ENCODE measurements at places on chromosomes 2 and 18.
A peak's percentile ranks its signal among the peaks of the same experiment; 100 is the strongest.

- no peak for DNase-seq
Observed at GRCh38 chr18:63460414-63460813, 16.3 kb upstream of the SERPINB5 start.

- DNase-seq, result no peak
Observed at GRCh38 chr18:28588884-28589549, 412.1 kb upstream of the CDH2 start.

- DNase-seq, result no peak
Observed at GRCh38 chr2:133489641-133490410, 78.4 kb downstream of the NCKAP5 start.

DNA sequence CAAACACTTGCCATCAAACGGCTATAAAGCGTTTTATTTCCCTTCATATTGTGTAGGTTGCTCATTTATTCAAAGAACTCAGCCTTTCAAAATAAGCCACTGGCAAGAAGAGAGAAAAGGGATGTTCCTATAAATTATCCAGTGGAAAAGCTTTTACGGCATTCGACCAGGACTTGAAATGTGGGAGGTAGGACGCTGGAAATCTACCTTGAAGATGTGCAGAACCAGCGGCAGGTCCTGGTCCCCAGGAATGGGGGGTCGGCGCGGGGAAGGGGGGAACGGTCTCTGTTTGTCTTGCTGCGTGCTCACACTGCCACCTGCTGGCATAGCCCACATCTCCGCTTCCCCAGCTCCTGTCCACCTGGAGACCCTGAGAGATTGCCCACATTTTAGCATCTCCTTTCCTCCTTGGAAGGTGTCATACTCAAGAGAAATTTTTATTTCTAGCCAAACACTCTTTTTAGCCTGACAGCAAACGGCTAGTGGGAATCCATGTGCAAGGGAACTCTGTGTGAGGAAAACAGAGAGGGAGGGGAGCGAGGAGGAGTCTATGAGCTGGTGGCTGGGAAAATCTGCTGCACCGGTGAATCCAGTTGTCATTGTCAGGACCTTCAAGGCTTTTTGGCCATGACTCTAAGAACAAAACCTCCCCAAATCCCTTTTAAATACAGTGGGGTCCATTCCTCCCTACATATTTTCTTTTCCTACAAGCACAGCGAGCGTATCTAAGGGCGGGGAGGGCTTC is 349.0 kb upstream of the PKDCC start:
- no peak for DNase-seq

- DNase-seq, result no peak
Observed at GRCh38 chr2:238728330-238729260, 119.3 kb upstream of the TWIST2 start.

GRCh38 chr18:27010784-27011183 is 145.3 kb upstream of the AQP4 start:
- no peak for DNase-seq

GRCh38 chr2:158953926-158954763 is 14.3 kb upstream of the TANC1 start:
- DNase-seq, result peak; percentile 13

GRCh38 chr2:53091183-53091582 is 676.4 kb upstream of the CHAC2 start:
- no peak for DNase-seq

DNA sequence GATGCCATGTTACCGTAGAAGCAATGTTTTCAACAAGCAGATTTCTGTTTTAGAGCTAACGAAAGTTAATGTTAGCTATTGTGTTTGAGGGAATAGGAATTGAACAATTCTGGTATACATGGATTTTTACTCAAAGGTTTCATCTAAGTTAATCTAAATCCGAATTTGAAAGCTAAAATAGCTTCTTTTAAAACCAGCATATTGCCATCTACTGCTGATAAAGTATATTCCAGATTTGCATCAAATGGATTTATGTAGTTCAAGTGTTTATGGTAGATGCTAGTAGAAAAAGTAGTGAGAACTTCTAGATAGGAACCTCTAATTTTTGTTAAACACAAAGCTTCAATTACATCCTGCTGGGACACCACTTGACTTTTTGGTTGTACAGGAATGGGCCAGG is 1569.5 kb upstream of the NXPH2 start:
- no peak for DNase-seq

DNA sequence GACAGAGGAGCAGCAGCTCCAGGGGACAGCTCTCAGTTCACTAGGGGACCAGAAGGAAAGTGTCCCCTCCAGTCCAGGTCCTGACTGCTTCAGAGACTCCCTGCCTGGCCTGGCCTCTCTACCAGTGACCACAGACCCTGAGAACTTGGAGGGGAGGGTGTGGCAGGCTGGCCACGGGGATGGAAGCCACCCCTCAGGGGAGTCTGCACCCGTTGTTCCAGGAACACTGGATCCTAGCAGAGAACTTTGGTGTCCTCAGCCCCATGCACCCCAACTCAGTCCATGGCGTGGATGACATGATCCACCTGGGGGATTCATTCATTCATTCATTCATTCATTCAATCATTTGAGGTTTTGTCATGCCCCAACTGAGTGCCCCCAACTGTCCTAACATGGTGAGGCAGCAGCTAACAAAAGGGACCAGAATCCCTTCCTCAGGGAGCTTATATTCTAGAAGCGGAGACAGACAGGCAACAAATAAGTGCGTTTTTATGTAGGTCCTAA is 31.9 kb downstream of the MYO7B start:
- no peak for DNase-seq

DNA sequence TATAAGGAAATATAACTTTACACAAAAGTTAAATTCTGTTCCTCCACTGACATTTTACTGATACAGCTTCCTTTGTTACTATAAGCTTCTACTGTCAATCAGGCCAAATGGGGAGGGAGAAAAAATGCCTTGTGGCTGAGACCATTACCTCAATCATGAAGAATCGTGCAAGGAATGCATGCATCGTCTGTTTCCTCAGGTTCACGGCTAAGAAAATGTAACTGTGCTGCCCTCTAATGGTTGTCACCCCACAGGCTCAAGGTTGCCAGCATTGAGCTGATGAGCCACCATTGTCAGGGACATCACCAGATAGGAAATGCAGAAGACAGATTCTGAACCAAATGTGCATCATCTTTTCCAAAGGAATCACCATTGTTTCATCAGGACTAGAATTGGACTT is 426.9 kb downstream of the CDH2 start:
- DNase-seq, result no peak

DNA sequence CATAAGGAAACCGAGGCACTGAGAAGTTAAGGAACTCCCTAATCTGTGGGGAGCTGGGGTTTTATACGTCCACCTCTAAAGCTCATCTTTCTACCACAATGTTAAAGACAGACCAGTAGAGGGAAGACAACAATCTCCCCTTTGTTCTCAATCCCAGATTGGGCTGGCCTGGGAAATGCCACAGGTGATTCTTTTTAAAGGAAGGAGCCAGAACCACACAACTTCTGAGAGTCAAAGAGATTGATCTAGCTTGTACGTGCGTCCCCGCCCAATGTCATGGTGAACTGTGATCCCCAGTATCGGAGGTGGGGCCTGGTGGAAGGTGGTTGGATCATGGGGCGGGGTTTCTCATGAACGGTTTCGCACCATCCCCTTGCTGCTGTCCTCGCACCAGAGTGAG is 81.8 kb upstream of the LCLAT1 start:
- DNase-seq, result no peak

GRCh38 chr18:69326094-69326493 is 74.6 kb upstream of the DOK6 start:
- DNase-seq, result no peak

DNA sequence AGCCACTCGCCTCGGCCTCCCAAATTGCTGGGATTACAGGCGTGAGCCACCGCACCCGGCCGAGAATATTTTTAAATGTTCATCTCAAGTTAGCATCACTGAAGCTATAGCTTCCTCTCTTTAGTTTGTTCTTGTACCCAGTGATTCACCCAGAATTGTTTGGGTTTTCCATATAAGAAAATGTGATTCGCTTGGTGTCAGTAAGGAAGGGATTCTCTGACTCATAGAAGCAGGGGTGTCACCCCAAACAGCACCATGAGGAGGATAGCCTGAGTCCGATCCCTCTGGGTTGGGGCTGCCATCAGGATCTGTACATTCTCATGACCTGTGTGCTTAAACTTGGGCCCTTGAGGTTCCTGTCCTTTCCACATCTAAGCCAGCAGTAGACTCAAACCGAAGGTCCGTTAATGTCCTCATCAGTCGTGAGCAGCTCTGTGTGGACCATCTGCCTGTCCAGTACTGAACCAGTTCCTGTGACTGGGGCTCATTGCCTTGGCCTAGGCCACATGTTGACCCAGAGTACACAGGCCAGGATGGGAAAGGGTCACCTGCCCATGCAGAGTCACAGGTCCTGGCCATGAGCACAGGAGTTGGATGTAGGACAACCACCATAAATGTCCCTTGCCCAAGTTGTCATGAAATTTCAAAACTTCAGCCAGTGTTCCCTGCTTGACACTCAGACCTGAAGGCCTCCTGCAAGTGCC is 311.9 kb downstream of the GBX2 start:
- DNase-seq, result no peak

DNA sequence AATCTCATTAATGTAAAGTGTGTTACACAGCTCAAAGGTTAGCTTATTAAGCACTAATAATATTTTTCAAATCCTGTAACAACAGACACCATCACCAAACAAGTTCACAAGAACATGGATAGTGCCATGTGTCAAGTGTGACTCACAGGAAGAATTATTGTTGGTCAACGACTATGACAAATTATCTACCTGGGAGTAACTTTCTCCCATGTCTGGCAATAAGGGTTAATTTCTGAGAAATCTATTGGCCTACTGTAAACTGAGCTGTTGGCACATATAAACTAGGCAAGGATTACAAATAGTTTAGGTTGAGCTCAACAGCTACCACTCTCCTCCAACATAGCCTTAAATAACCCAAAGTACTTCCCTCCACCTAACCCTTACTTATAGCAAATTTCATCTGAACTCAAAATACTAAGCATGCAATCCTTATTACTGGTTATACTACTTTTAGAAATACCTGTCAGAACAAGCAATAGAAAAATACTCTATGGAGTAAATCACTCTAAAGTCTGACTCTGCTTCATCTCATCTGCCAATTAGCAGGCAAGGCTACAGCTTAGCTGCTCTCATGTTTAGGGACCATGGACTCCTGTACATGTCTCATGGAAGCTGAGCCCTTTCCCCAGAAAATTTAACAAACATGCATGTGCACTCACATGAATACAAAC is 223.0 kb downstream of the NBAS start:
- DNase-seq, result no peak
